ENCODE measurements at places on chromosomes 16 and 17. TPM values are rescaled to one million over a fixed set of nuclear protein-coding genes. Genes with fewer than 3 reads are reported as not detected.

DNA sequence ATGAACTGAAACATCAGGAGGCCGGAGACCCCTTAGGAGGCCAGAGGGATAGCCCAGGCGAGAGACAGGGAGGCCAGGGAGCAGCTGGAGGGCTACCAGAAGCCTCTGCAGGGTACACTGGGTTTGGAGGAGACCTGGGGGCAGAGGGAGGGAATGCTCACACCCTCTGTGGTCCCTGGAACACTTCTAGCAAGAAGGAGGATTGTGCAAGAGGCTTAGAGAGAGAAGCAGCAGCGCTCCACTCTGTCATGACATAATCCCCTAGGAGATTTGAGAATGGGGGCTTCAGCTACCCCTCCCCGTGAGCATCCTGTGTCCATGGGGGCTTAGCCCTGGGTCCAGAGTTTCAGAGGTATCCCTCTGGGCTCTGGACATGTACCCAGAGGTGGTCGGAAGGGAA, 15.8 kb downstream of the GPR142 start:
- no peak overlapping the region for H3K4me3 ChIP-seq
- no peaks in the 10 kb centered on the region for H3K36me3 ChIP-seq
- peaks cover 16% of the 10 kb centered on the region for H3K4me1 ChIP-seq
- DNase-seq: no peak

The MSLN gene
- 0.81 TPM for total RNA-seq

The NRN1L gene
- 0.80 TPM for total RNA-seq

- H3K4me1 ChIP-seq: no peaks in the 10 kb centered on the region
- no peak for DNase-seq
- peaks cover 9% of the 10 kb centered on the region for H3K36me3 ChIP-seq
- H3K4me3 ChIP-seq: no peak within 1 kb of the TSS
Observed at GRCh38 chr17:7888184-7888920, at the start of gene CHD3. TSS of gene CHD3 (plus strand) at chr17:7888789. CDS start at chr17:7889001, 212 bp downstream.

GRCh38 chr16:68740628-68741346, 3.7 kb downstream of the CDH1 start:
- H3K4me3 ChIP-seq: peak overlapping the region; percentile 83
- H3K27ac ChIP-seq: peak overlapping the region; percentile 96
- no peak for DNase-seq
- peaks cover 37% of the 10 kb centered on the region for H3K4me1 ChIP-seq
- H3K36me3 ChIP-seq: peaks cover 9% of the 10 kb centered on the region
- peaks cover 21% of the 10 kb centered on the region for H3K27me3 ChIP-seq

The CTRB2 gene
- not detected for total RNA-seq

- H3K4me3 ChIP-seq: no peak overlapping the region
- peaks cover 11% of the 10 kb centered on the region for H3K36me3 ChIP-seq
- no peaks in the 10 kb centered on the region for H3K27me3 ChIP-seq
- no peak overlapping the region for H3K27ac ChIP-seq
- H3K4me1 ChIP-seq: peaks cover 10% of the 10 kb centered on the region
- no peak for DNase-seq
Observed at GRCh38 chr17:78678222-78678557, 101.0 kb upstream of the DNAH17 start.

The SGCA gene
- not detected for total RNA-seq

All from type B pancreatic cell (in vitro differentiated cells).